ENCODE measurements at places on chromosomes 2 and 18.

- no peak for DNase-seq
Measured at GRCh38 chr18:23453680-23454058, 582 bp downstream of the RIOK3 start.

DNA sequence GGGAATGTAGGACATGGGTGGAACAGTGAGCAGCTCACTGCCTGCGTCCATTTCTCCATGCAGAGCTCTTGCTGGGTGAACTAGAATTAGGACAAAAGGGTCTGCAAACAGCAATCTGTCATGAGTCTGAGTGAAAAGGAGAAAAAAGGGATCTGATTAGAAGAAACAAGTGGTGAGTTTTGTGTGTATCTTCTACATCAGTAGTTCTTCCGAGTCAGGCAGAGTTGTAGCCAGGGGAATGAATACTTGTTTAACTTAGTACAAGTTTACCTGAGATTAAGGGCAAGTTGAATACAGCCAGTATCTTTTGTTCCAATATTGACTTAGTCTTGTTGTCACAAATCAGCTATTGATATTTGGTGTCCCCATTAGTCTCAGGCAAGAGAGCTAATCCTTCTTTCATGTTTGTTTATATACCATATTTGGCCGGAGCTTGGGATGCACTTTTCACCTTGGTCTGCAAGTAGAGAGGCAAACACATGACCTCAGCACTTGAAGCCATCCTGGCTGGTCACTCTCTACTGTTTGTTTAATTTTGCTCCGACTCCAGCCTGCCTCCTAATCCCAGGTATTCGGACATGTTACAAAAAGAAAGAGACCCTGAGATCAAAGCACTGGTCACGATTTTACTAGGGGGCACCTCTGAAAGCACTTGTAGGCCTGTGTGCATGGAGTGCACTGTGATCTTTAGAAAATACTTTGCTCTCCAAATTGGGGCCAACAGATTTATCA lies 211.0 kb upstream of the NT5C1B start:
- DNase-seq: no peak

DNA sequence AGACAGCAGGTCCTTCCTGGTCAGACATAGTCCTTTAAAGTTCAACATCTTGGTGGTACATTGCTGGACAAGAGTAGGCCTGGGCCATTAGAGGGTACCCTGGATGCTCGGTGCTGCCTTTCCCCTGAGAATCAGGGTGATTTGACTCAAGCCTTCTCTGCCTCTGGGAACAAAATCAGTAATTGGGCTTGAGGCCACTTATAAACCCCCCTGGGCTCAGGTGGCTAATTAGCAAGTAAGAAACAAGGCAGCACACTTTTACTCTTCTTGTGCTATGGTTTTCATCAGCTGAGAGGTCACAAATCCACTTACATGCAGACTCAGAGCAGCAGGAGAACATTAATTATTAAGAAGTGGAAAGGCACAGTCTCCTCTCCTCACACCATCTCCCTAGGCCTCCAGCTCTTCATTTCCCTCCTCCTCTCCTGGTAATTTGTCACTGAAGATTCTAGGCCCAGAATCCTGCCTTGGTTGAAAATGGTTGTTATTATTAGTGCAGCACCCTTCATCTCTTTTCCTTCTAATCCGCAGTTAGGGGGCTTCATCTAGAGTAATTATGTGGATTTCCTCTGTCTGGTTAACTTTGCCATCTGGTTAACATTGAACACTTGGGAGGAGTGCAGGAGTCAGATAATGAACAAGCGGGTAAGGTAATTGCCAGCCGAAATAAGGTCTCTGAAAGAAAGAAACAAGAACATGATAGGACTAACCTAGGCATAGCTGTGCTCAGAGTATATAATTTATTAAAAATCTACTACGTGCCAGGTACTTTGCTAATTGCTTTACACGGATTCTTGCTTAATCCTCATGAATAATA lies 29.7 kb upstream of the CASP10 start:
- no peak for DNase-seq

DNA sequence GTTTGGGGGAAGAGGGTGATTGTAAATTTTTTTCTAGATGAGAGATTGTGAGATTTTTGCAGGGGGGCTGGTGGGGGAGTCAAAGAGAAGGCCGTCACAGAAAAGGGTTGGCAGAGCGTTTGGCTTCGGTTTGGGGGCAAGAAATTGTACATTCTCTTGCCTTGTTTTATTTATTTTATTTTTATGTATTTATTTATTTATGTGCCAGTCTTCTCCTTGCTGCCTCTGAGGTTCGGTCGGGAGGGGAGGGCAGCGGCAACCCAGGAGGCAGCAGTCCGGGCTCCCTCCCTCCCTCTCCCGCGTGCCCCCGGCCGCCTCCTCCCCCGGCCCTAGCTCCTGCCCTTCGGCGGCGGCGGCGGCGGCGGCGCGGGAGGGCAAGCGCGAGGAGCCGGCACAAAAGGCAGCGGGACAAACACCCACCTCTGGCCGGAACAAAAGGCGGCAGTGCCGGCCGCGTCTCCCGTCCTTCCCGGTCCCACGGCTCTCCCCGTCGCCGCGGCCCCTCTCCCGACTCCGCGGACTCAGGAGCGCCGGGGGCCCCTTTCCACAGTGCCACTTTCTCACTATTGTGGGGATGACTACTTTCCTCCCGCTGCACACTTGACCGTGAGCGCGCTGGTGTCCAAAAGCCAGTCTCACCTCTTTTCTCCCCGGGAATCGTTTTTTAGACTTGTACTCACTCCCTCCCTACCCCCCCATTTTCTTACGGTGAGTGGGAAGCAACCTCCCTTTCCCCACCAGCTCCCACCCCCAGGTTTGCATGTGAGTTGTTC lies 1.2 kb downstream of the BCL11A start:
- DNase-seq: no peak

- no peak for DNase-seq
Measured at GRCh38 chr2:148814860-148815419, 60.1 kb upstream of the KIF5C start.

- DNase-seq: no peak
Measured at GRCh38 chr2:122193622-122194021, 438.2 kb downstream of the TSN start.

GRCh38 chr2:215397632-215398341 lies 38.1 kb downstream of the FN1 start:
- DNase-seq: no peak
